ENCODE measurements at places on chromosomes 3 and 15.

DNA sequence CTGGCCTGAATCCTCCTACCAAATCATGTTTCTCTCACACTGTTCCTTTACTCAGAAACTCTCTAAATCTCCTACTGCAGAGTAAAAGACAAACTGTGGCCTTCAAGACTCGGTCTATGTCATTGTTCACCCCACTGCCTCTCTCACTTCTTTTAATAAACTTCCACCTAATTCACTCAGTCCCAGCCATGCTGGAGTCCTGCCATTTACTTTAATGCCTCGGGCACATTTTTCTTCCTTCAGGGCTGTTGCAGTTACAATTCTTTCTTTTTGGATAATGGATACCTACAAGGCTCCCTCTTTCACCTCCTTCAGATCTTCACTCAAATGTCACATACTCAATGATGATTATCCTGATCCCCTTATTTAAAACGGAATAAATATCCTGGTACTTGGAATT, 955.6 kb downstream of the ROBO1 start:
- no peak for DNase-seq

GRCh38 chr3:31486865-31487533, 45.7 kb upstream of the STT3B start:
- no peak for DNase-seq

GRCh38 chr3:139655909-139656595, 21.7 kb downstream of the NMNAT3 start:
- DNase-seq: peak; percentile 62

DNA sequence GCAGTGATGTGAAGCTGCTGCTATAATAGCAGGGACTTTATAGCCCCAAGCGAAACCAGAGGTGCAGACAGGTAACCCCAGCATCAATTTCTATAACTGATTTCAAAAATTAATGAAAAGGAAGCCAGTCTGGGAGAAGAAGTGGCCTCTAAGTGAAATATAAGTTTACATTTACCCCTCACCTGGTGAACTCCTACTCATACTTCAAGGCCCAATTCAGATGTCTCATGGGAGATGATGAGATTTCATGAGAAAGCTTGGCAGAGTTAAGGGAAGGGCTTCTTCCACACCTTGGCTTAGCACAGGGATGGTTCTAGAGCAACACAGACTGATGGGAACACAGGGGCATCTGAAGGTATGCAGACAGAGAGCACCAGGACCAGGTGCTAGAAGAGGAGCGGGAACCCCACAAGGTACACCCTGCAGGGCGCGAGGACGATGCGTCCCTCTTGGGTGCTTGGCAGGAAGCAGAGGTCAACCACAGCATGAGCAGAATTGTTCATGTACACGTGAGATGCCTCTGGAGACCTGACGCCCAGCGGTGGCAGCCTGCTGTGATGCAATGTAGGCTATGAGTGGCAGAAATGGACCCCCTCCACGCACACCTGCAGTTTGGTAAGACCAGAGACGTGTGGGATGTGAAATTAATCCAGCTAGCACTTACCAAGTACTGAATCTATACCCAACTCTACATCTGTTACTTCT, 102.9 kb downstream of the SRGAP3 start:
- DNase-seq: no peak

- DNase-seq: no peak
Observed at GRCh38 chr3:179309225-179310078, 13.4 kb upstream of the ZNF639 start.

- no peak for DNase-seq
Observed at GRCh38 chr3:3665546-3665945, 133.7 kb upstream of the LRRN1 start.

- peak; percentile 90 for DNase-seq
Observed at GRCh38 chr3:141105828-141106628, 54.9 kb downstream of the SPSB4 start.

DNA sequence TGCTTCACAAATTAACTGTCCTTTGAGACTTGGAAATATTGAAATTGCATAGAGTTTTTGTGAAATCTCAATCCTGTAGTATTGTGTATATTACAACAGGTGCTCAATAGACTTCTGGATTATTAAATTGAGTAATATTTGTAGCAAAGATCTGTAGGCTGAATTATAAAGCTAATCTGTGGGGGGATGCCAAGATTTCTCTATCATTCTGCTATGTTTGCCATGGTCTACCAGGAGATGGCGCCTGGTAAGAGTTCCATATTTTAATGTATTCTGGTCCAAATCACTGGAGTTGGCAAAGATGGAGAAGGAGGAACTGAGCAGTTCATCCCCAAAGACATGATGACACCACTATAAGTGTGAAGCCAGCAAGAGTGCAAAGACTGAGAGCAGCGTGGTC, 340.9 kb upstream of the TPRG1 start:
- DNase-seq: no peak

GRCh38 chr15:83855956-83856355, 202.0 kb downstream of the ADAMTSL3 start:
- no peak for DNase-seq

- DNase-seq: no peak
Observed at GRCh38 chr15:66908744-66909095, 156.7 kb upstream of the SMAD3 start.

DNA sequence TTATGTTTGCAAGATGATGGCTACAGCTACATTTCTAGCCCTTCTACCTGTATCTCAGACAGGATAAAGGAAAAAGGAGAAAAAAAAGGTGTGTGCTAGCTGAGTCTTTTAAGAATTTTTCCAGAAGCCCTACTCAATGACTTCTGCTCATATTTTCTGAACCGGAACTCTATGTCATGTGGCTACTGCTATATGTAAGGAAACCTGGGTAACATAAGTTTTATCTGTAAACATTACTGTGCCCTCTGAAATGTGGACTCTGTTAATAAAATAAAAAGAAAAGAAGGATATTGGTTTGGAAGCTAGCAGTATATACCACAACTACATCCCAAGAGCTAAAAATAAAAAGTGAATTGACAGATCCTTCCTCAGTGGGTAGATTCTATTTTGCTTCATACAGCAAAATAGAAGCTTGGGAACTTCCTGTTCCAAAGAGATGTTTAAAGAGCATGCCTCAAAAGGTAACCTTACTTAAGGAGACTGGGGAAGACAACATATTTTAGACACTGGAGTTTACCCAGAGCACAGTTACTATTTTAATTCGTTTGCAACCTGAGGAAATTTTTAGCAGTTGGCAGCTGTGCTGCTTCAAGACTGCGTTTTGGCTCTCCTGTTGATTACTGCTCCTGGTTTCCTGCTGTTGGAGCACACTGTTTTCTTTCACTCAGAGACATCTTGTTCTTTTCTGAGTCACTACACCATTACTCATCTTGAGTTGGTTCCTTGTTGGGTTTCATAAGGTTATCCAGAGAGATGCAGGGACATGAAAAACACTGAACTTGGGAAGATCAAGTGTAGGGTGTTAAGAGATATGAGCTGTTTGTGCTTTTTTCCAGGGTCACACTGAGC, 280.7 kb downstream of the NFKBIZ start:
- no peak for DNase-seq

DNA sequence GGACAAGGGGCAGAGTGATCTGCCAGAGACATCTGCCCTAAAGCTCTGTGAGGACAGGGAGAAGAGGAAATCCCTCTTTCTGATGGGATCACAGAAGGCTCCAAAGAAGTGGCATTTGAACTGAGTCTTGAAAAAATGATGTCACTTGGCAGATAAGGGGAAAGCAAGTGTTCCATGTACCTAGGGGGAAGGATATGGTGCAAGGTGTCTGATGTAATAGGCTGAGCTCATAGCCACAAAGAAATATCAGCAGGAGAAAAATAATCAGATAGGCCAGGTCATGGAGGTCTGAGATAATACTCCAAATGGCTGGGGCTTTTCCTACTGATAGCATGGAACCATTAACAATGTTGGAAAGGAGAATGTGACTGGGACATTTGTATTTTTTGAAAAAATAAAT, 468.4 kb upstream of the MDFIC2 start:
- no peak for DNase-seq

DNA sequence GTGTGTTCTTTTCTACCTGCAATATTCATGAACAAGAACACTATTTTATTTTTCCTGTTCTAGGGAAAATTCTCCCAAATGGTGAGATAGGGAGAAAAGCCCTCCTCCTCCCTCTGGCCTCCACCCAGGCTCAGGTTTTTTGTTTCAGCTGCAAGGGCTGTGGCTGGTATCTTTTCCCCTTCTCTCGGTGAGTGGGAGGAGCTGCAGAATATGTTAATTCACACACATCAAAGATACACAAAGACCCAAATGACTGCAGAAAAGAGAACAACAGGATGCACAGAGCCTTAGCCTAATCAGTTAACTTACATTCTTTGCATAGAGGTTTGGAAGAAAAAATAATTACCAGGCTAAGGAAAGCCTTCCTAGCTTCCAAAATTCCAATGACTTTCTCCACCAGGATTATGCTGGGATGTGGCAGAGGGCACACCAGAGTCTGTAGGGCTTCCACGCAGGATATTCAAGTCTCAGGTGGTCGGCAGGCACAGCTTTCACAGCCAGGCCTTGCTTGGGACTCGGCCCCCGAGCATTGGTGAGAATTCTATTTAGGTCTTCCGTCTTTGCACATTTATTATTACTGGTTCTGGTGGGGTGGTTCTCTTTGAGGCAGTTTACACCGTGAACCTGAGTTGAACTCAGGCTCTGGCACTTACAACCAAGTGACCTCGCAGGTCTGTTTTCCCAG, 64.9 kb downstream of the ABHD5 start:
- no peak for DNase-seq
